Body of pancreas (tissue), 4 donors: ENCODE measurements at places on chromosomes 16 and 17. TPM values are rescaled to one million over a fixed set of nuclear protein-coding genes. Genes with fewer than 3 reads are reported as not detected.

KRT33A gene
- total RNA-seq = not detected

GRCh38 chr16:14241631-14242030, 170.5 kb downstream of the MRTFB start:
- no peak for DNase-seq

GRCh38 chr16:77435272-77435820, 512 bp upstream of the ADAMTS18 start:
- DNase-seq = no peak

KRT17 gene
- 5.9 TPM for total RNA-seq

KRT14 gene
- not detected for total RNA-seq

FOXL1 gene
- total RNA-seq = not detected

- DNase-seq = no peak
Measured at GRCh38 chr17:82655038-82655479, 6.8 kb upstream of the WDR45B start.

GRCh38 chr17:72724267-72724666, 368.2 kb downstream of the SLC39A11 start:
- no peak for DNase-seq

GRCh38 chr16:75695708-75696107, 5.6 kb downstream of the DUXB start:
- no peak for DNase-seq

CBLN1 gene
- total RNA-seq = 0.26 TPM
